ENCODE measurements at places on chromosomes 3 and 15. TPM values are rescaled to one million over a fixed set of nuclear protein-coding genes. Genes with fewer than 3 reads are reported as not detected.

The TJP1 gene
- total RNA-seq, result 86.9 TPM

DNA sequence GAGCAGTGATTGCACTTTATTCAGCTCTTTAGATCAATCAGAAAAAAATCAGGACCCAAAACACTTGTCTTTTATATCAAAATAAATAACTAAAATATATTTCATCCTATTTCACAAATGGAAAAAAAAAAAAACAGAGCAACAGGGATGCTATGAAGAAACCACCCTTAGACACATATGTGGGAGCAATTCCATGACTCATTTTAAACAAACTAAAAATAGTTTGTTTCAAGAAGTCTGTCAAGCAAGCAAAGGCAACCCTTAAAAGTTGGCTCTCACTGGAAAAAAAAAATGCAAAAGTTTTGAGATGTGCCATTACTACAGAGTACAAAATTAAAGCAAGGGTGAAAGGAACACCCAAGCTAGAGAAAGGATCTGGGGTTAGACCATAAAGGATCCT, 5.7 kb downstream of the ATP13A3 start:
- DNase-seq, result no peak

DNA sequence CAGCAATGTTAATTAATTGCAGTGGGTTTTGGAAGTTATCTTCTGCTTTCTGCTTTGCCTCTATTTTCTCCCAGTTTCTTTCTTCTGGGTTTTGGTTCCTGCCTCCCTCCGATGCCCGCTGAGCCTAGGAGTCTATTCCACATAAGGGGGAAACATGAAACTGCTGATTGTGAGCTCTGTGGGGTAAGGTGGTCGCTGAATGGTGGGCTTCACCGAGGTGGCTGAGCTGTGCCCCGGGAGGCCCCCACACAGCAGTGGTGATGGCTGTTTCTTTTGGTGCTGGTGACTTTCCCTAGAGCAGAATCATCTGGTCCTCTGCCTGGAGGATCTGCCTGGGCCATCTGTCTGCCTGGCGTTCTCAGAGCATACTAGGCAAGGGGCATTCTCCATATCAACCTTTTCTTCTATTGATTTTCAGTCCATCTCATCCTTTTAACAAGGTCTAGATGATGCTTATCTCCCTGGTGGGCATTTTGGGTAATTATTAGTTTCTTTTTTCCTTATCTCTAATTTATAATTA, 68.8 kb upstream of the ATP2B2 start:
- DNase-seq, result no peak

The POLR2M gene
- total RNA-seq, result 97.5 TPM

DNA sequence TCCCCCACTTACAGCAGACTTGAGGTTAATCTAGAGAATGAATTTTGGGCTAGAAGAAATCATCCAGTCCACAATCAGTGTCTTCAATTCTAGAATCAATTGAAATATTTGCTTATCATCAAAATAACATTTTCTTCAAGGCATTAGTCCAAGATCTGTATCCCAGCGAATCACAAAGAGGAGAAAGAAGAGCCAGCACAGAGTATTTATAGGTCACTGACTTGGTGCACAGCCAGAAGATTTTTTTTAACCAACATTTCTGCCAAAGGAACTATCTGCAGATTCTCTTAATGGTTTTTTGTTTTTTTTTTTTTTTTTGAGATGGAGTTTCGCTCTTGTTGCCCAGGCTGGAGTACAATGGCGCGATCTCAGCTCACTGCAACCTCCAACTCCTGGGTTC, 178.2 kb downstream of the TNIK start:
- DNase-seq, result no peak

The PSTPIP1 gene
- total RNA-seq, result 2.3 TPM

The ARHGAP11A gene
- 1.0 TPM for total RNA-seq

- DNase-seq, result no peak
Measured at GRCh38 chr3:47612879-47613278, 34.2 kb upstream of the CSPG5 start.

The GASK1A gene
- total RNA-seq, result 2.1 TPM

- no peak for DNase-seq
Measured at GRCh38 chr3:169288553-169288952, 375.0 kb downstream of the MECOM start.

DNA sequence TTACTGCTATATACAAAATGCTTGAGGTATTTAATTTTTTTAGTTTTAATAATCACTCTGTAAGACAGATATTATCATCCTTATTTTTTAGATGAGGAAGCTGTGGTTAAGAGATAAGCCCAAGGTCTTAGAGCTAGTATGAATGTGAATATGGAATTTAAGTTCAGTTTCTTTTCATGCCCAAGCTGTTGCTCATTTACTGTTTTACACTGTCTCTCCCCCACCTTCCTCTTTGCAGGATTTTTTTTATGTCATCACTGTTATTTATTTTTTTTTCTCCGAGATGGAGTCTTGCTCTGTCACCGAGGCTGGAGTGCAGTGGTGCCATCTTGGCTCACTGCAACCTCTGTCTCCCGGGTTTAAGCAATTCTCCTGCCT, 22.5 kb downstream of the MAP2K5 start:
- no peak for DNase-seq

DNA sequence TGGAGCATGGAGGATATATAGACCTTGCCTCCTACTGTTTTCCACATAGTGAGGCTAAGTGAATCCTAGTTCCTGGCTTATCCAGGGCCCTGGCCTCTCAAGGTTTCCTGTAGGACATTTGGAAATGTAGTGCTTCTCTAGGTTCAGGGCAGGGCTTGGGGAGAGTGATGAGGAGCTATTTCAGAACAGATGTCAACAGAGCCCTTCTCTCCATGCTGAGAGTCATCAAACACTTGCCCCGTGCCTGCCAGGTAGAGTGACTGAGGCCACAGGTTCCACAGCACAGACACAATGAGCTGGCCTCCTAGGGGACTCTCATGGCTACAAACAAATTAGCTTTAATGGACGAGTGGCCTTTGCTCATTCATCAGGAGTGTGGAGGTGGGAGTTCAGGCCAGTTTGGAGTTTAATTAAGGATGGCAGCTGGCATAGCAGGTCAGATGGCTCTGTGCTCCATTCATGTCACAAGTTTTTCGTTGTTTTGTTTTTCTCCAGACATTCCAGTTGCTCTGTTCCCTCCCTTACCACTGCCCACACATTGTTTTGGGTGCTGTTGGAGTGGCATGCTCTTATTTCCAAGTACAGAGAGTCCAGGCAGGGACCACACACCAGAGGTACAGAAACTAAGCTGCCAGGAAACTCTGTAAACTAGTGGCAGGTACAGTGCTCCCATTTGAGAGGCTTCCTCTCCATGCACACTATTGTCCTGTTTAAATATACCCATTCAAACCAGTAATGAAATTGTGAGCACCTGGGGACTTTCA, 189.8 kb downstream of the RYR3 start:
- no peak for DNase-seq

DNA sequence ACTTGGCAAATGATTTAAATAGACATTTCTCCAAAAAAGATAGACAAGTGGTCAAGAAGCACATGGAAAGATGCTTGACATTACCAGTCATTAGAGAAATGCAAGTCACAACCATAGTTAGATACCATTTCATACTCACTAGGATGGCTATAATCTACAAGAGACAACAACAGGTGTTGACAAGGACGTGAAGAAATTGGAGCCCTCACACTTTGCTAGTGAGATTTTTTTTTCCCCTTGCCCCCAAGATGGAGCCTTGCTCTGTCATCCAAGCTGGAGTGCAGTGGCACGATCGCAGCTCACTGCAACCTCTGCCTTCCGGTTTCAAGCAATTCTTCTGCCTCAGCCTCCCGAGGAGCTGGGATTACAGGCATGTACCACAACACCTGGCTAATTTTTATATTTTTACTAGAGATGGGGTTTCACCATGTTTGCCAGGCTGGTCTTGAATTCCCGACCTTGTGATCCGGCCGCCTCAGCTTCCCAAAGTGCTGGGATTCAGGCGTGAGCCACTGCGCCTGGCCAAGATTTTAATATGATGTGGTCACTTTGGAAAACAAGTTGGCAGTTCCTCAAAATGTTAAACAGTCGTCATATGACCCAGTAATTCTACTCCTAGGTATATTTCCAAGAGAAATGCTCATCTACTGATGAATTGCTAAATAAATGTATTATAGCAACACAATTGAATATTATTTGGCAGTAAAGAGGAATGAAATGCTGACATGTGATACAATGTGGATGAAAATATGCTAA, 103.3 kb downstream of the ATG7 start:
- DNase-seq, result no peak

GRCh38 chr3:149767720-149768119, 15.4 kb upstream of the COMMD2 start:
- DNase-seq, result no peak

DNA sequence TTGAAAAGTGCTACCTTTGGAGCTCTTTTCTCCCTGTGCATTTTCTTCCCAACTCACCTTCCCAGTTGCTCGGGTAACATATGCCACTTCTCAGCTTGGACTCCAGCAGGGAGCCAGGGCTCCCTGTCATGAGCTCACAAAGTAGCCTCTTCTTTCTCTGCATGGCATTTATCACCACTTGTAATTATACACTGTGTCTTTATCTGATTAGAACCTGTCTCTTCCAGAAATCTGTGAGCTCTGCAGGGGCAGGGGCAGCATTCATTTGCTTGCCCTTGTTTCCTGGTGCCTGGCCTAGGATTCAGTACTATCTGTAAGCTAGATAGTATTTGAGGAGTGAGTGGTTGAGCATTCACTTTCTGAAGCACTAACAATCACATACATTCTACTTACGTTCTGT, 100.9 kb downstream of the CLSTN2 start:
- DNase-seq, result no peak

GRCh38 chr3:120473389-120473788, 22.6 kb upstream of the FSTL1 start:
- DNase-seq, result no peak

GRCh38 chr3:145898487-145898886, 262.5 kb downstream of the PLOD2 start:
- no peak for DNase-seq

GRCh38 chr15:54011656-54012055, 33.4 kb downstream of the UNC13C start:
- no peak for DNase-seq

The HDC gene
- not detected for total RNA-seq

DNA sequence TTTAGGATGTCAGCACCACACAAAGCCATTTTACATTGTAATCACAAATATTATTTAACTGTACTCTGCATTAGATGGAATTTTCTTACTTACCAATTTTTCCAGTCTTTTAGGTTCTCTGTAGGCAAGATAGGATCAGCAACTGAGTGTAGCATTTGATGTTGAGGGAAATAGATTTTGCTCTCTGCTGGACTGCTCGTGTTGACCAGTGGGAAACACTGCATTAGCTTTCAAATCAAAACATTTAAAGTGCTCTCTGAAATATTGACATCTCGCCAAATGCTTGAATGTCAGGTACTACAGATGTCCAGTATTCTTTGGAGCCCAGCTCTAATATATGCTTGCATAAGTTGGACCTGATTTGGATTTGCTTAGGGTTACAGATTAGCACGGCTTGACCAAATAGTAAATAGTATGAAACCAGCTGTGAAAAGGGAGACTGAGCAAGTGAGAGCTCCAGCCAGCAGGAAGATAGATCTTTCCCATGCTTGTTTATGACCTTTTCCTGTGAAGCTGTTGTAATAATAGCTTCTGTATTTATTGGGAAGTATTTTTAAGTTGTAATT, 29.5 kb downstream of the P2RY14 start:
- DNase-seq, result no peak

The RTP4 gene
- 1.0 TPM for total RNA-seq

DNA sequence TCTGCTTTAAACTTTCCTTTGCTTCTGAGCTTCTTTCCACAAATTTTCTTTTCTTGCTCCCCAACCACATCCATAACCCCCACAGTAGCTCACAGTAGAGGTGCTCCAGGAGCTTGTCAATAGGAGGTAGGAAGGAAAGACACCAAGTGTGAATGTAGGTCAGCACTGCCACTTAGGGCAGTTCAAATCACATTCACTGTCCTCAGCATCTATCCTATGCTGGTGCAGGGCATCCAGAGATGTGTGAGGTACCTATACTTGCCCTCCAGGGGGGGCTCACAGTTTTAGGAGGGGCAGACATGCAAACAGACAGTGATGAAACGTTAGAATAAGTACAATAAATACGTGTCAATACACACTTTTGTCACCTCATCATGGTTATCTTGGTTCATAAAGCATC, 1.5 kb upstream of the SPSB4 start:
- DNase-seq, result no peak

GRCh38 chr3:194931347-194931746, 245.7 kb downstream of the FAM43A start:
- DNase-seq, result peak; percentile 52

The C15orf39 gene
- total RNA-seq, result 16.4 TPM

The CFAP92 gene
- not detected for total RNA-seq

DNA sequence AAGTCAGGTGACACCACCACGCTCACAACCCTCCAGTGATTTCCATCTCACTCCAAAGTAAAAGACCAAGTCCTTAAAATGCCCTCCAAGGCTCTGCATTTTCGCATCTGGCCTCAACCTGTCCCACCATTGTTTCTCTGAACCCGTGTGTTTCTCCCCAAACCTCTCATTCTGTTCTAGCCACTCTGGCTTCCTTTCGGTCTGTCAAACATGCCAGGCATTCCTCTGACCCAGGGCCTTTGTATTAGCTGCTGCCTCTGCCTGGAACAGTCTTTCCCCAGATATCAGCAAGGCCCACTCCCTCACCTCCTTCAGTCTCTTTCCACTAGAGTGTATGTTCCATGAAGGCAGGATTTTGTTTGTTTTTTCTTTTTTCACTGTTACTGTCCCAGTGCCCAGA, 16.0 kb downstream of the MAP2K5 start:
- no peak for DNase-seq
